Activated CD4-positive, alpha-beta T cell treated with anti-CD3 and anti-CD28 coated beads for 36 hours (primary cell): ENCODE measurements at places on chromosomes 7 and 10. TPM values are rescaled to one million over a fixed set of nuclear protein-coding genes. Genes with fewer than 3 reads are reported as not detected.

Gene SH2D4B
- total RNA-seq: 0.11 TPM

Gene FAM237B
- not detected for total RNA-seq

Gene MRLN
- total RNA-seq: not detected

Gene TMEM229A
- total RNA-seq: not detected

Gene SEM1
- total RNA-seq: 46.4 TPM

Gene EPDR1
- total RNA-seq: 2.7 TPM

Gene FGFBP3
- total RNA-seq: 1.5 TPM

Gene GRB10
- total RNA-seq: 11.9 TPM
